Activated naive CD4-positive, alpha-beta T cell treated with Interleukin-2 at 50 U/mL for 16 hours (primary cell): ENCODE measurements at places on chromosomes 7 and 10.

- no peak for DNase-seq
Observed at GRCh38 chr7:132141109-132141508, 435.2 kb downstream of the PLXNA4 start.

DNA sequence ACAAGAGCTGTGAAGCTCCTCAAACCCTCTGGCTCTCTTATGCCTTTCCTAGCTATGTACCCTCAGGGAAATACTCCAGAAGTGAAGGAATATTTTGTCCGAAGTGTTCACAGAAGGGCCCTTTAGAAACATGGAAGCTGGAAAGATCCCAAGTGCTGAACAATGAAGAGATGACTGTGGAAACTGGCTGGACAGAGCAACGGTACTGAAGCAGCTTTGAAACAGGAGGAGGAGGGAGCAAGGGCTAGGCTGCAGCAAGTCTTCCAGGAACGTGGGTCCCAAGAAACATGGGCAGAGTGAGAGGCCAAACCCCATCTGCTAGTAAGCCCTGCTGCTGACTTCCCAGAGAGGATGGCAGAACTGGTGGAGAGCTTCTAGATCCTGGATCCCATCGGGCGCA lies 3.0 kb upstream of the PSAP start:
- DNase-seq: no peak

DNA sequence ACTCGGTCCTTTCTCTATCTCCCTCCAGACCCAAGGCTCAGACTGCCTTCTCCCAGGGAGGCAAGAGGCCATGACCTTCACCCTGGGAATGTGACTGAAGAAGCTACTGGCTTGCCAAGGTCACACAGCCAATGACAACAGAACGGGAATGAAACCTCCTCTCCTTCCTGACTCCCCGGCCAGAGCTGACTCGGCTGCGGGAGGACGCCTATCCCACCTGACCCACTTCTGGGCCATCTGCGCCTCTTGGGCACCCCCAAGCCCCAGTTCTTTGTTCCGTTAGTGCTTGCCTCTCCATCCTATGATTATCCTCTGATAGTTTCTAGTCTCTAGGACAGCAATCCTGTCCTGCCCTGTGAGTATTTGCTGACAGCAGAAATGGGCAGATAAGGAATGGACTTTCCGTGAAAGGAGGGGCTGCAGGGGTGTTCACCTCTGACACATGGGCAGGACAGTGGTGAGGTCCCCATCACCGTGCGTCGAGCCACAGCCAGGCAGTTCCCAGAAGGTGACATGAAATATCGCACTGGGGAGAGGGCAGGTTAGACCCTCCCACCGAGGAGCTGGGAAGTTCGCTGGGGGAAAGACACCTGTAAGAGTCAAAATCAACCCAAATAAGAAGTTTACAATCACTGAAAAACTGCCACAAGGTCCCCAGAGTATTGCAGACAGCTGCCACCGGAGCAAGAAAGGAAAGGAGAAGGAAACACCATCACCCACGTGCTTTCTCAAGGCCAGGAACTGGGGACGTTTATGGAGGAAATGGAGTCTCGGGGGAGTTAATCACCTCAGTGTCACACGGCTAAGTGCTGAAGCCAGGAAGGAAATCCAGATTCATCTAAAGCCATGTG lies 63.0 kb downstream of the INSIG1 start:
- DNase-seq: no peak

GRCh38 chr10:53547364-53547763 lies 774.8 kb upstream of the MBL2 start:
- no peak for DNase-seq

GRCh38 chr10:5813091-5813340 lies 218 bp downstream of the GDI2 start:
- DNase-seq: no peak

GRCh38 chr10:133354672-133355240 lies 3.1 kb downstream of the FUOM start:
- no peak for DNase-seq

- DNase-seq: no peak
Observed at GRCh38 chr7:100477871-100478267, 1.1 kb downstream of the TSC22D4 start.

GRCh38 chr7:7923818-7924217 lies 44.8 kb upstream of the GLCCI1 start:
- no peak for DNase-seq

DNA sequence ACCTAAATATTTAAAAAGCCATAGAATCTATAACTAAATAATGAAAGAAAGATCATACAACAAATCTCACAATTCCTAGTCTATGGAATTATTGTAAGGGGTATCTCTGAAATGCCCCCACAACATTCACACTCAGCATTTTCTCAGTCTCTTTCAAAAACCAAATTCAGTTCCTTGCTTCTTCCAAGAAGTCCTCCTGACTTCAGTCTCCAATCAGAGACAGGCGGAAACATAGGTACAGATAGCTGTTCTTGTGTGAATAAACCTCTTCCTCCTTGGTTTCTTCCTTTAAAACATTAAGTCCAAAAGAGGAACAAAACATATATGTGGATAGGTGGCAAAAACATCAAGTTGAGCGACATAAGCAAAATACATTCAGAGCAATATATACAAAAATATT lies 13.9 kb upstream of the FBXW4 start:
- DNase-seq: no peak
